NCI-H2029 treated with DMSO at 0.1 percent for 48 hours (cell line): ENCODE measurements at places on chromosomes 4 and X.

GRCh38 chr4:119020158-119020557, 115.5 kb upstream of the MYOZ2 start:
- no peak for DNase-seq

GRCh38 chrX:2627272-2627867, 63.7 kb upstream of the CD99 start:
- no peak for DNase-seq

DNA sequence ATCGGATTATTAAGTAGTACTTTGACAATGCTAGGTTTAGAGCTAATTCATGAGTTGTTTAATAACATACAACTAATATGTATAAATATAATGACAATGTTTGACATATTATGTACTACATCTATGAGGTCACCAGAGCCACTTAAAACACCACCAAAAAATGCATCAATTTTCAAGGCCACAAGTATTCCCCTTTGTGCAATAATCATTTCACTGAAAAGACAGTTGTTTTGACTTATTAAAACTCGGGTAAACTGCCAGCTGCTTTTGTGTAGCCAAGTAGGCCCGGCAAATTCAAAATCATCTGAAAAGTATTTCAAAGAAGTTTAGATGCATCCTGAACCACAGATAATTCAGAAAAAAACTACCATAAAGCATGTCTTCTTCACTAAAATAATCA, 48.7 kb downstream of the CLOCK start:
- DNase-seq: no peak

DNA sequence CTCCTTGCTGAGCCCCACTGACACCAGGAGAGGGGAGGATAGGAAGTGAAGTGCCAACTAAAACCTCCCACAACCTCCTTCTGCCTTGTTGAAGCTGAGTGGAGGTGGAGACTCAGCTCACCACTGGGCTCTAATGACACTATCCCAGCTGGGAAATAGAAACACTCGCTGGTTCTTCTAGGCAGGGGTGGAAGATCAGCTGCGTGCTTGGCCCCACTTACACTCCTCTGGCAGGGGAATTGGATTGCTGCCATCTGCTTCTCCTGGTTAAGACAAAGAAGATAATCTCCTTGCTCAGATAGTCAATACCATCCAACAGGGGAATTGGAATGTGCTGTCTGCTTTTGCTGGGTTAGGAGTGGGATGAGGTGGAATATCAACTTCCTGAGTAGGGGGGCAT, 392.5 kb downstream of the ZNF674 start:
- DNase-seq: no peak

- DNase-seq: peak; percentile 31
Measured at GRCh38 chr4:68864438-68865187, 48.8 kb downstream of the UGT2B10 start.

GRCh38 chrX:129497146-129497843, 26.0 kb downstream of the SMARCA1 start:
- no peak for DNase-seq

- DNase-seq: no peak
Measured at GRCh38 chr4:23401572-23401971, 488.3 kb downstream of the PPARGC1A start.

GRCh38 chrX:131894995-131895394, 128.1 kb upstream of the STK26 start:
- DNase-seq: no peak

- DNase-seq: no peak
Measured at GRCh38 chrX:153496590-153496959, 1.8 kb downstream of the BGN start.

GRCh38 chrX:39896951-39897740, 200.6 kb downstream of the BCOR start:
- no peak for DNase-seq

- no peak for DNase-seq
Measured at GRCh38 chr4:24026596-24026995, 136.7 kb upstream of the PPARGC1A start.

- DNase-seq: no peak
Measured at GRCh38 chrX:53471346-53471745, 37.2 kb upstream of the HSD17B10 start.

DNA sequence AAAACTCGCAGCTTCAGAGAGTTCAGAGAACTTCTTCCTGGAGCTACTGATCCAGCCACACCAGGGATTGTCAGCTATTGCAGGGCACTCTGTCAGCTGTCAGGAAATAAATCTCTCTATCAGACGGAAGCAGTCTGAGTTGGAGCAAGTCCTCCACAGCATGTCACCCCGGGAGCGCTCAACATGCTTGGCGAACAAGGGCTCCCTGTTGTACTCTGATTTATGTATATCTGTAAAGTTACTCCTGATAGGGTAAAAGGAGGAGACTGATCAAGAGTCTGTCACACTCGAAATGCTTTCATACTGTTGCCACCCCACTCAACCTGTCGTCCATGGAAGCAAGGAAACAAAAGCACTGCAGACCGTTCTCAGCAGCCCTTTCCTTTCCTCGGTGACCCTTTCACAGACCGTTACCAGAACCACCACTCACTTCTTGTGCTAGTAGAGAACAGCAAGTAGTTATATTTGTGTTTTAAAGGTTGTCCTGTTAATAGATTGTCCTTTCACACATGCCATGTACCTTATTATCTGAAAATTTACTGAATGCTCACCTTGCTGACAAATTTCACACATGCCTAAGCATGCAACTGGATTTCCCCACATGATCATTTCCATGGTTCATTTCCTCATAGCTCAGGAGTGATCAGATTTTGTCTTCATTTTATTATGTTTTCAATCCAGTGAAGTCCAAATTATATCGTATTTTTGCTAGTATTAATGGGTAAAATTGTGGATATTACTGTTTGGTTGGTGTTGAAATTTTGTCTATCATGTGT, 2108.9 kb upstream of the TENM3 start:
- no peak for DNase-seq

DNA sequence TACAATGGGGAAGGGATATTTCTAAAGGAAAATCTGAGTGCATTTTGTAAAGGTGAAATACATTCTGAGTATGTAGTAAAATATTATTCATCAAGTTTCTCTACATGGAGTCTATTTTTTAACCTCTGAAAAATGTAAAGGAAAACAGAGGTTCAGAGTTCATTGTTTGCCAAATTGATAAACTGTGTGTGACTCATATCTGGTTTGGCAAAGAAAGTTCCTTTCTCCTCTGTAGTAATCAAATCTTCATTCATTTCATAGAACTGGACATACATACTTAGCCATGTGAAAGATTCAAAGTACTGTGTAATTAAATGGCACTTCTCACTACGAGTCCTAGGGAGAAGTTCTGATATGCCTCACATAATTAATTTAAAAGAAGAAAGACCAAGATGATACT, 61.6 kb downstream of the HPGD start:
- DNase-seq: no peak

DNA sequence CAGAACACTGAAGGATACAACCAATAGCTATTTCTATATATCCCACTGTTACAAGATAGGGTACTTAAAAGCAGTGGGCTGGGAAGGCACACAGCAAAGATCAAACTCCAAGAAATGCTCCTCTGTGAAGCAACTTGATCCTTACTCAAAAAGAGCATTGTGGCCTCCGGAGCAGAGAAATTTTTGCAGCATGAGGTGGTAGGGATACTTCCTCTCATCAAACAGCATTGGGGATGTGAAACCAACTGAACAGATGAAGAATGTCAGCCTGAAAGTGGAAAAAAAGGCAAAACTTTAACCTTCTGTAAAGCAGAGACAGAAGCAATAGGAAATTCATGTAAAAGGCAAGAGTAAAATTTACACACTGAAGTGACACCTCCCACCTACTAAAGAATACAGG, 92.2 kb downstream of the HUWE1 start:
- DNase-seq: no peak

DNA sequence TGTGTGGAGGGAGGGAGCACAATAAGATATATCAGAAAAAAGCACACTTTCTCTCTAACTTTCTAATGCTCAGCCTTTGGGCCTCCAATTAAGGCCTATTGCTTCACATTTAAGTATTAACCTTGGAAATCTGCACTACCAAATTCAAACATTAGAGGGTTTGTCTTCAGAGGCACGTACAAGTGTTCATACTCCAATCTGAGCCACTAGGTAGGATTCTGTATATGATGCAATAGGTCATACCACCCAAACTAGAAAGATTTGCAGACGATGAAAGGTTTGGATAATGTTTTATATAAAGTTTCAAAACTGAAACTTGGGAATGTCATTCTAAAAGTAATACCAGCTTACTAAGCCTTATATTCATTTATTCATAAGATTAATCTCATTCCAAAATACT, 106.4 kb downstream of the MID1 start:
- no peak for DNase-seq

DNA sequence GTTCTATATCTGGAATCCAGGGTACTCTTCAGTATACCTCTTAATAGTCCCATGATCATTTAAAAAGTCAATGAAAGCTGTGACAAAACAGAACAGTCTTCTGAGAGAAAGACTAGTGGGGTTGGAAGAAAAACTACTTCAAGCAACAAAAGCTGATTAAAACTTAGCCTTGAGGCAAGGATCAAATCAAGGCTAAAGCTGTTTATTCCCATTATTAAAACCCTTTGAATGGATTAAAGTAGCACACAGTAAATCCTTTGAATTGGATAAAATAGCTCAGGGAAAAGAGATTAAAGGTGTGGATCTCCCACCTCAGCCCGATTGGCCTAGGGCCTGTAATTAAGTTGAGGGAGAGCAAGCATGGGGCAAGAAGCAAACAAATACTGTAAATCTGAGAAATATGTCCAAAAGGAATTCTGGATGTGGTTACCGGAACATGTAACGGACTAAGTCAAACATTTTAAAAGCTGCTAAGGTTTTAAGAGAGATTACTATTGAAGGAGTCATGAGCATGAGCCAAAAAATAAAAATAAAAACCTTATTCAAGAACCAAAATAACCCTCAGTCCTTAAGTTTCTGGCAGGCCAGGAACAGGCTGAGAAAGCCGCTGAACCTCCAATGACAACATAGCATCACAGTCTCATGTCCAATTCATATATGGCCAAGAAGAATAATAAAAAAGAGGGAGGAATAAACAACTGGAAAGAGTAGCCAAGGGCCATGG, 257.3 kb upstream of the NEIL3 start:
- no peak for DNase-seq

DNA sequence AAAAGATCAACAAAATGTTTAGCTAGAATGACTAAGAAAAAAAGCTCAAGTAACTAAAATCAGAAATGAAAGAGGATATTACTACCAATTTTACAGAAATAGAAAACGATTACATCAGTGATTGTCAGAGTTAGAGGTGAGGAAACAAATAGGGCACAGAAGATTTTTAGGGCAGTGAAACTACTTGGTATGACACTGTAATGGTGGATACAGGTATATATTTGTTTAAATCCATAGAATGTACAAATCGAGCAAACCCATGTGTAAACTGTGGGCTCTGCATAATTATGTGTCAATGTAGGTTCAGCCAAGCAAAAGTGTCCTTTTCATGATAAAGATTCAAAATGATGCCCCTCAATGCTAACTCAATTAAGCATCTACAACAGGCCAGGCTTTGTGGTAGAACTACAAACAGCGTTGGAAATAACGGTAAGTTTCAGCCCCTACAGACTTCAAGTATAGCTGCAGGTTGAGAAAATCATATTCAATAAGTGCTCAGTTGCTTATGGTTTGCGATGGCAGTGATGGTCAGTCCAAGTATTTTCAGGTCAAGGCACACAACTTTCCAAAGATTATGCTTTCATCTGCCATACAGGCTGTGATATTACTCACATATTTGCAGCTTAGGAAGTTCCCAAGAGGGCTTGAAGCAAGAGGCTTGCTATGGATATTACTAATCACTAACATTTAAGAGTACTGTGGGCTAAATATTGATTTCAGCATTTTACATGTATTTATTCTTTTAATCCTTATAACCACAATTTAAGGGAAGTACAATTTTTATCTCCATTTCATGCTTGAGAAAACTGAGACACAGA, 158.6 kb downstream of the TET2 start:
- no peak for DNase-seq

- DNase-seq: no peak
Measured at GRCh38 chr4:177519481-177520260, 77.4 kb upstream of the AGA start.

DNA sequence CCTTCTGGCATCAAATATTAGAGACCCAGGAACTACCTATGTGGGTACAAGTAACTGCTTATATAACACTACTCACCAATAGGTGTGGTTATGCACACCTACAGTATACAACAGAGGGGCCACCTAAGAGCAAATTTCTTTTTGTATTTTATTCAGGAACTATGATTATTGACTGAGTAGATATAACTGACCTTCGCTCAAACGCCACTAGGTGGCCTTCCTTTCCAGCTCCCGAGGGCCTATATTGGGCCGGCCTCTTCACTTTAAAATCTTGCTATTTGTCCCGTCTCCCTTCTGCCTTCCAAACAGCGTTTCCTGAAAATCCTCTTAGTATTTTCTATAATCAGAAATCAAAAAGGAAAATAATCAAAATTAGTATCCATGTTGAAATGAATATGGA, 19.9 kb upstream of the PABPC5 start:
- DNase-seq: no peak
